ENCODE measurements at places on chromosomes 13 and 19. TPM values are rescaled to one million over a fixed set of nuclear protein-coding genes. Genes with fewer than 3 reads are reported as not detected.

Gene ZNF808
- 35.1 TPM for total RNA-seq

Gene FOSB
- total RNA-seq = 29.8 TPM

Gene PHF11
- total RNA-seq = 33.8 TPM

Gene LGALS7
- not detected for total RNA-seq

Gene MATK
- total RNA-seq = 5.6 TPM

Gene PLVAP
- total RNA-seq = 68.8 TPM

Gene GSX1
- not detected for total RNA-seq

- H3K36me3 ChIP-seq = no peaks in the 10 kb centered on the region
- no peak overlapping the region for H3K4me3 ChIP-seq
- DNase-seq = no peak
These were observed 46.9 kb downstream of the KLF2 start for GRCh38 chr19:16371540-16371986.

- H3K27ac ChIP-seq = no peak overlapping the region
- H3K4me3 ChIP-seq = no peak overlapping the region
- no peak for DNase-seq
- no peaks in the 10 kb centered on the region for H3K27me3 ChIP-seq
- no peaks in the 10 kb centered on the region for H3K36me3 ChIP-seq
These were observed 35.8 kb downstream of the ATP12A start for GRCh38 chr13:24716011-24716410.

DNA sequence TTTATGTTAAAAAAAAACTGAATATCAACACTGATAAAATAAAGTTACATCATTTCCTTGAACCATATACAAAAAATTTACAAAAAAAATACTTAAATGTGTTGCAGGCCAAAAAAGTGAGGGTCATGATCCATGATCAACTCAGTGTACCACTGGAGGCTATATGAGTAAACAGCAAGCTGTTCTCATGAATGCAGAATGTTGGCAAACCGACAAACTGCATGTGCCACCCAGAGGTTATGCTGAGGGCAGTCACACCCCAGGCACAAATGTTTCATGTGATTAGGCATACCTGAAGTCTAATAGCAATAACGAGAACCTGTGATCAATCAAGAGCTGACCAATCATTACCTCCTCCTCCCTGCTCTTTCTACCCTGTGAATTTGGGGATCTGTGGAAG, 91.9 kb downstream of the ZNF431 start:
- no peak overlapping the region for H3K27ac ChIP-seq
- H3K27me3 ChIP-seq = no peaks in the 10 kb centered on the region
- DNase-seq = no peak

GRCh38 chr13:52414963-52415362, 9.0 kb upstream of the THSD1 start:
- H3K27ac ChIP-seq = peak overlapping the region; percentile 82
- no peaks in the 10 kb centered on the region for H3K4me1 ChIP-seq
- H3K4me3 ChIP-seq = no peak overlapping the region
- no peaks in the 10 kb centered on the region for H3K27me3 ChIP-seq

- H3K36me3 ChIP-seq = no peaks in the 10 kb centered on the region
- no peak overlapping the region for H3K27ac ChIP-seq
- DNase-seq = peak; percentile 37
- no peaks in the 10 kb centered on the region for H3K4me1 ChIP-seq
- H3K4me3 ChIP-seq = no peak overlapping the region
These were observed 9.7 kb upstream of the ATP11A start for GRCh38 chr13:112679932-112680677.

DNA sequence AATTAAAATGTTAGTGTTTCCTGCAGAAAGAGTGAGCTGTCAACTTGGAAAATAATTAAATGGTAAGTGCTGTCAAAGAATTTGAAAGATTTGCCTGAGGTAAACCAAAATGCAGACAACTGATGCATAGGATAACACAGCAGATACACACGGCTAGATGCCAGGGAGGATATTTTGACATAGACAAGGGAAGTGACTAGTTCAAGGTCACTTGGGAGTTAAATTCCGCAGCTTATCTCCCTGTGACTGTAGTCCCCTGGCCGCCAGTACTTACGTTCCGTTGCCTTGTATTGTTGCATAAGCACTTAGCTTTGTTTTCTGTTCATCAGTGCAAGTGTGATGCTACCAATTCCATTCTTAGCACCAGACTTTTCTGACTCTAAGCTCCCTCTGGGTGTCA, 247.3 kb upstream of the MAB21L1 start:
- H3K27me3 ChIP-seq = no peaks in the 10 kb centered on the region
- no peak for DNase-seq
- H3K4me1 ChIP-seq = no peaks in the 10 kb centered on the region
- H3K27ac ChIP-seq = peak overlapping the region; percentile 70
- H3K4me3 ChIP-seq = no peak overlapping the region

GRCh38 chr13:104442536-104442935, 1376.3 kb upstream of the SLC10A2 start:
- H3K4me3 ChIP-seq = no peak overlapping the region
- H3K36me3 ChIP-seq = no peaks in the 10 kb centered on the region
- no peaks in the 10 kb centered on the region for H3K4me1 ChIP-seq
- no peak for DNase-seq
- no peak overlapping the region for H3K27ac ChIP-seq
- no peaks in the 10 kb centered on the region for H3K27me3 ChIP-seq

DNA sequence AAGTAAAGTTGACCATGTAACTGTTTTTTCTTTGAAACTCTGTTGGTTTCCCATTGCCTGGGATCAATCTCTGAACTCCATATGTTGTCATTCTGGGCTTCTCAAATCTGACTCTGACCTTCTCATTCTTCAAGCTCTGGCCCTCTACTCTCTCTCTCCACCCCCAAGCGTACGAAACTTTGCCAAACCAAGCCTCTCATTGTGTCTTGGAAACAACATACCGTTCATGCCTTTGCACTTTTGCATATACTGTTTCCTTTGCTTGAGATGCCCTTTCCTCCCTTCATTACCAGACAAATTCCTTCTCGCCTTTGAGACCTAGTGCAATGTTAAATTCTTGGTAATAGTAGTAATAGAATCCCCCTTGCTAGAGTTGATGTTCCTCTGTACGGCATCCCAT, 113.7 kb downstream of the OLFM4 start:
- no peaks in the 10 kb centered on the region for H3K27me3 ChIP-seq
- no peaks in the 10 kb centered on the region for H3K36me3 ChIP-seq
- H3K27ac ChIP-seq = no peak overlapping the region
- H3K4me1 ChIP-seq = no peaks in the 10 kb centered on the region
- no peak overlapping the region for H3K4me3 ChIP-seq

- H3K27me3 ChIP-seq = no peaks in the 10 kb centered on the region
- H3K36me3 ChIP-seq = no peaks in the 10 kb centered on the region
- no peak for DNase-seq
- H3K27ac ChIP-seq = no peak overlapping the region
- no peak overlapping the region for H3K4me3 ChIP-seq
These were observed 119.7 kb upstream of the SPATA13 start for GRCh38 chr13:24040835-24041234.

- H3K27me3 ChIP-seq = no peaks in the 10 kb centered on the region
- H3K4me1 ChIP-seq = no peaks in the 10 kb centered on the region
- no peaks in the 10 kb centered on the region for H3K36me3 ChIP-seq
- H3K27ac ChIP-seq = peak overlapping the region; percentile 94
These were observed 1.8 kb downstream of the GADD45B start for GRCh38 chr19:2477732-2478191.

- H3K36me3 ChIP-seq = no peaks in the 10 kb centered on the region
- H3K4me3 ChIP-seq = no peak overlapping the region
- H3K27me3 ChIP-seq = no peaks in the 10 kb centered on the region
- H3K4me1 ChIP-seq = no peaks in the 10 kb centered on the region
These were observed 53.6 kb downstream of the WDFY2 start for GRCh38 chr13:51637852-51638215.

- DNase-seq = no peak
- no peak overlapping the region for H3K27ac ChIP-seq
- H3K27me3 ChIP-seq = no peaks in the 10 kb centered on the region
- no peaks in the 10 kb centered on the region for H3K36me3 ChIP-seq
These were observed 199.2 kb downstream of the COL4A1 start for GRCh38 chr13:110107568-110108347.

DNA sequence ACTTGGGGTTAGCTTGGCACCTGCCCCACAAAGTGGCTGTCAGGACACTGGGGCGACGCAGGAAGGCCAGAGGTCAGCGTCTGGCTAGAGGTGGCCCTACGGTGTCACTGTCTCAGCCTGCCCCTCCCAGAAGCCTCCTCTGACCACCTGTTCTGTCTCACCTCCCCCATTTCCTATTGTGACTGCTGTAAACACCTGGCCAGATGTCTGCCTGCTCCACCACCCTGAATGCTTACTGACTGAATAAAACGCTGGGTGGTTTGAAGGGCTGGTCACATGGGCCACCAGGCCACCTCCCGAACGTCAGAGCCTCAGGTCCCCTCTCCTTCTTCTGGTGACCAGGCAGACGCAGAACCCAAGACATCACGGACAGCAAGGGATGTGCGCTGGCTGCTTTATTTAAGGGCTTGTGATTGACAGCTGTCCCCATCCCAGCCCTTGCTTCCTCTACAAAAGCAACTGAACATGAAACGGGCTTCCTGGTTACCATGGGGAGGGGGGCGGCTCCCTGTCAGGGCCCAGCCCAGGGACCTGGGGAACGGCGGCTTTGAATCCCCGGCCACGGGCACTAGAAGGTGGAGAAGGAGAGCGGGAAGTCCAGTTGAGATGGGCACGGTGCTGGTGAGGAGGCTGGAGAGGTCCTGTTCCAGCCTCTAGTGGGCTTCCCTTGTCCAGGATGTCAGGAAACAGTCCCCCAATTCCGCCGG, 6.2 kb downstream of the ELOF1 start:
- no peak overlapping the region for H3K4me3 ChIP-seq
- peak overlapping the region; percentile 74 for H3K27ac ChIP-seq
- H3K27me3 ChIP-seq = no peaks in the 10 kb centered on the region
- H3K4me1 ChIP-seq = peaks cover 1% of the 10 kb centered on the region
- DNase-seq = no peak

DNA sequence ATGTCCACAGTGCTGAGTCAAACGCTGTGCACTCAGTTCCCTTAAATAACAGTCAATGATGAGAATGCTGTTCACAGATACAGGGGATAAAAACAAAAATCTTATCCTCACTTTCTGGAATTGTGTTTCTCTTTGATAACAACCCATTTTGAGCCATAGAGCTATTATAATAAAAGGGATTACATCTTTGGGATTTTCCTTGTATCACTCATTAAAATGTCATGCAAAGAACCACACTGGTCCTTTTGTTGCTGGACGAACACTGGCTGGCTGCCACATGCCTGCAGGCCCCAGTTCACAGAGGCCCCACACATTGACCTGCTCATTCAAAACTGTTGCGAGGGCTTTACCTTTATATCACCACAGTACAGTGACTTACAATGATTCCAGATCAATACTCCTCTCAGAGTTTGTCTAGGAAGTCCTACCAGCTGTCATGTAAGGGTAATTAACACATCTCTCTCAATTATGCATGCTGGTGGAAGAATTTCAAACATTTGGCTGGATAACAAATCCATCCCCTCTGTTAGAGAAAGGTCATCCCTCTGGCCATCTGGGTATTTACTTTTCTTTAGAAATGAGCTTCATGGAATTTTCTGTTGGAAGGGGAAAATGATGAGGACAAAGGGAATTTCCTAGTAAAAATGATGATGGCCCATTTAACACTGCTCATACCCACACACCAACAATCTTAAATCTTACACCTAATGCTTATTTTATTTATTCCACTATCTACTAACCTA, 85.9 kb downstream of the MBNL2 start:
- no peak for DNase-seq
- peak overlapping the region; percentile 26 for H3K27ac ChIP-seq
- H3K36me3 ChIP-seq = no peaks in the 10 kb centered on the region
- H3K4me3 ChIP-seq = no peak overlapping the region
- H3K4me1 ChIP-seq = no peaks in the 10 kb centered on the region

DNA sequence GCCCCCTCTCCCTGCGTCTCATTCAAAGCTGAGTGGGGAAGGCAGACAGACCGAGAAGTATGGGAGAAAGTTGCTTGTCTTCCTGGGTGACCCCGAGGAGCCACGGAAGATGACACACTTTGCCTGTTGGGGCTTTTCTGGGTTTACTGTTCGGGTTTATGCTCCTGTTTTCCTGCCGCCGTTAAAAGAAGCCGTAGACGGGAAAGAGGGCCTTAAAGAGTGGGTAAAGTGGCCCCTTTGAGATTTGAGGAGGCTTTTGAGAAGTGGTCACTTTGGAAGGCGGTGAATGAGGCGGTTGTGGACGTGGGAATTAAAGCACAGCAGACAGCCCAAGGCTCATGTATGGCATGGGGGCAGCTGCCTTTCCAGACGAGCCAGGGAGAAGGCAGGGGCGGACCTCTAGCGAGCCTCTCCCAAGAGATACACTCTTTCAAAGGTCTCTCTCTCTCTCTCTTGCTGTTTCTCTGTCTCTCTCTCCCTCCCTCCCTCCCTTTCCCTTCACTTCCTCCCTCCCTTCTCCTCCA, 493 bp upstream of the LHFPL6 start:
- no peaks in the 10 kb centered on the region for H3K27me3 ChIP-seq
- no peak for DNase-seq
- no peaks in the 10 kb centered on the region for H3K4me1 ChIP-seq
- H3K27ac ChIP-seq = peak overlapping the region; percentile 87
- H3K4me3 ChIP-seq = peak overlapping the region; percentile 97
- H3K36me3 ChIP-seq = no peaks in the 10 kb centered on the region

- H3K27me3 ChIP-seq = peaks cover 34% of the 10 kb centered on the region
- no peak overlapping the region for H3K27ac ChIP-seq
- no peak for DNase-seq
- H3K4me1 ChIP-seq = no peaks in the 10 kb centered on the region
These were observed 22.5 kb upstream of the POU2F2 start for GRCh38 chr19:42154471-42155323.

- no peak overlapping the region for H3K27ac ChIP-seq
- DNase-seq = no peak
- no peaks in the 10 kb centered on the region for H3K27me3 ChIP-seq
- no peak overlapping the region for H3K4me3 ChIP-seq
- no peaks in the 10 kb centered on the region for H3K36me3 ChIP-seq
- H3K4me1 ChIP-seq = no peaks in the 10 kb centered on the region
These were observed 85.8 kb downstream of the EPSTI1 start for GRCh38 chr13:42906257-42906656.

DNA sequence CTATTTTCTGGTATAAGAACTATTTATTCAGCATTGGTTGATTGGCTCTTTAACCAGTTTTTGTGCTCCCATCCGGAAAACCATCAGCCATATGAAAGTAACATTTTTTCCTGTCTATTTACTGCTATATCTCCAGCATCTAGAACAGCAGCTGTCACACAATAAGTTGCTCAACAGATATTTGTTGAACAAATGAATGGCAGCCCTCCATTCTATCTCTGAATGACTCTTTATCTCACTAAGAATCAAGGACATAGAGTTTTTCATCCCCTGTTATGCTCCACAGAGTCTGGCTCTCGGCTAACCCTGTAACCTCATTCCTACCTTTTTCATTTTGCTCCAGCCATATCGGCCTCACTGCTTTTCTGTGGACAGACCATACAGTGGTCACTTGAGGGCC, 145.5 kb downstream of the SLITRK6 start:
- H3K4me1 ChIP-seq = no peaks in the 10 kb centered on the region
- no peak overlapping the region for H3K4me3 ChIP-seq
- DNase-seq = no peak
- H3K27me3 ChIP-seq = no peaks in the 10 kb centered on the region
- H3K36me3 ChIP-seq = no peaks in the 10 kb centered on the region
- H3K27ac ChIP-seq = no peak overlapping the region

GRCh38 chr13:71643448-71643860, 223.6 kb downstream of the DACH1 start:
- no peaks in the 10 kb centered on the region for H3K27me3 ChIP-seq
- no peak overlapping the region for H3K4me3 ChIP-seq
- DNase-seq = no peak
- H3K27ac ChIP-seq = no peak overlapping the region
- H3K4me1 ChIP-seq = no peaks in the 10 kb centered on the region

Data from breast epithelium (tissue), 4 donors.